ENCODE measurements at places on chromosomes 12 and 14.

DNA sequence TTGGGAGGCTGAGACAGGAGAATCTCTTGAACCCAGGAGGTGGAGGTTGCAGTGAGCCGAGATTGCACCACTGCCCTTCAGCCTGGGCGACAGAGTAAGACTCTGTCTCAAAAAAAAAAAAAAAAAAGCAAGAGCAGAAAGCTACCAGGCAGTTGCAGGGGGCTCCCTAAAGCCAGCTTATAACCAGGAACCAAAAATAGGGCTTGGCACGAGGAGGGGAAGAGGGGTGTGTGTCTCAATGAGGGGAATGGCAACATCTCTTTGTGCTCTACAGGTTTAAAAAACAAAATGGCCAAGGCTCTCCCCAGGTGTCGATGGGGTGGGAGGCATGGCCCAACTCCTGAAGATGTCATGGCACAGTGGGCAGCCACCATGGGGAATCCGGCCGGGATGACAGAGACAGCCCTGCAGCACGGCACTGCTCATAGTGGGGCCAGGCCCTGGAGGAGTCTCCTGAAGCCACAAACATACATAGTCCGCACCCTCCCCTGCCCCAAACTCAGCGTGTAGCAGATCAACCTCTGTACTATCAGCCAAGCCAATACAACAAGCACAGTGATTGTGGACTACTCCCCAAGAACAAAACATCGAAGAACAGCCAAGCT lies 16.0 kb upstream of the EIF5 start:
- DNase-seq, result no peak

- no peak for DNase-seq
Observed at GRCh38 chr12:79558924-79559469, 131.8 kb downstream of the PAWR start.

DNA sequence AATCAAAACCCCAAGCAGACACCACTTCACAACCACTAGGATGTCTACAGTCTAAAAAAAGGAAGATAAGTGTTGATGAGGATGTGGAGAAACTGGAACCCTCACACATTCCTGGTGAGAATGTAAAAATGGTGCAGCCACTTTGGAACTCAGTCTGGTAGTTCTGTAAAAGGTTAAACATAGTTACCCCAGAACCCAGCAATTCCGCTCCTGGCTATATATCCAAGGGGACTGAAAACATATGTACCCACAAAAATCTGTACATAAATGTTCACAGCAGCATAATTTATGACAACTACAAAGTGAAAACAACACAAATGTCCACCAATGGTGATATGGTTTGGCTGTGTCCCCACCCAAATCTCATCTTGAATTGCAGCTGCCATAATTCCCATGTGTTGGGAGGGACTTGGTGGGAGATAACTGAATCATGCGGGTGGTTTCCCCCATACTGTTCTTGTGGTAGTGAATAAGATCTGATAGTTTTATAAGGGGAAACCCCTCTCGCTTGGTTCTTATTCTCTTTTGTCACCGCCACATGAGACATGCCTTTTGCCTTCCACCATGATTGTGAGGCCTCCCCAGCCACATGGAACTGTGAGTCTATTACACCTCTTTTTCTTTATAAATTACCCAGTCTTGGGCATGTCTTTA lies 46.8 kb downstream of the PRKAB1 start:
- no peak for DNase-seq

GRCh38 chr12:38906482-38907200 lies 1.2 kb upstream of the CPNE8 start:
- peak; percentile 95 for DNase-seq
